ENCODE measurements at places on chromosomes 1 and 21.

DNA sequence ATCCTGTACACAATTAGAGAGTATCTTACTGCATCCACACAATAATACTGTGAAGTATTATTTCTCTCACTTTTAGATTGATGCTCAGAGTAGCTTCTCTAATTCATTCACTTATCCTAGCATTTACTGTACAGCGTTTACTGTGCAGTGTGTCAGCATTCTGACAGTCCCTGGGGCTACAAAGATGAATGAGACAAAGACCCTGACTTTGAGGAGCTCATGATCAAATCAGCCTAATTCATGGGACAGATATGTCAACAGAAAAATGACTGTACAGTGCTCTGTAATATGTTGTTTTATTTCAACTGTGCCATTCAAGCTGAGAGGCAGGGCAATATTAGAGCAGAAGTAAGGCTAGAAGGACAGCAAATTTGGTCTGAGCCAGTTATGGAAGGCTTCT, 152.5 kb downstream of the ZNF648 start:
- no peak for DNase-seq

- DNase-seq: peak; percentile 79
Measured at GRCh38 chr1:30286988-30287839, 436.2 kb downstream of the MATN1 start.

DNA sequence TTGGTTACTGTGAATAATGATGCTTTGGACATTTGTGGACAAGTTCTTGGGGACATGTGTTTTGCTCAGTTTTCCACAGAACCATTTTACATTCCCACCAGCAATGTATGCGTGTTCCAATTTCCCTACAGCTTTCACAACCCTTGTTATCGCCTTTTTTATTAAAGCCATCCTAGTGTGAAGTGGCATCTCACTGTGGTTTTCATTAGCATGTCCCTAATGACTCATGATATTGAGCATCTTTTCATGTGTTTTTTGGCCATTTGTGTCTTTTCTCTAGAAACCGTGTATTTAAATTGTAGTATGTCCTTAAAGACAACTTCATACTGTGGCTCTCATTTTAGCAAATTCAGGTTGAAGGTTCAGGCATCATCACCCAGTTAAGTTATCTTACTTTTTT, 132.1 kb downstream of the TGFBR3 start:
- DNase-seq: no peak

DNA sequence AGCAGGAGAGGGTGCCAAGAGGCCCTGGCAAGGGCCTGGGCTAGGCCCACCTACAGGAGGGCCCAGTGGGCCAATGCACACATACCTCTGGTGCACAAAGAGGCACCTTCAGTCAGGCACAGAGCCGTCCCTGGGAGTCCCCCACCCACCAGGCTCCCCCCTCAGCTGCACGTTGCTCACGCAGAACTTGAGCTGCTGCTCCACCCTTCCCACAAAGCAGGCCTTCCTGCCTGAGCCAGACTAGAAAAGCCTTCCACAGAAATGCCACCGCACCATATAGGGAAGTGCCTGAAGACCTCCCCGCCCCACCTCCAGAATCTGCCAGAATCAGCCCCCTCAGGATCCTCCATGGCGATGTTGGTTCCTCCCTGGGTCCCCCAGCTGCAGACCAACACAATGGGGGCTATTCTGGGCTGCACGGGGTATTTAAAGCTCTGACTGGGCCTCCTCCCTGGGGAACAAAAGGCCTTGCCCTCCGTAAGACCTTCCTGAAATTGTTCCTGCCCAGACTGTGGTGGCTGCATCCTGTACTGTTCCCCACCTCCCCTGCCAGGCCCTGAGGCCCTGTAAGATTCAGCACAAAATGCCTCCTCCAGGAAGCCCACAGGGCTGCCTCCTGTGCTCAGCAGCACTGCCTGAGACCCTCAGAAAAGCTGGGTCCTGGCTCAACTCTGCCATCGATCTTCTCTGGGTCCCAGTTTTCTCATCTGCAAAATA, 27.2 kb downstream of the HSPG2 start:
- no peak for DNase-seq

DNA sequence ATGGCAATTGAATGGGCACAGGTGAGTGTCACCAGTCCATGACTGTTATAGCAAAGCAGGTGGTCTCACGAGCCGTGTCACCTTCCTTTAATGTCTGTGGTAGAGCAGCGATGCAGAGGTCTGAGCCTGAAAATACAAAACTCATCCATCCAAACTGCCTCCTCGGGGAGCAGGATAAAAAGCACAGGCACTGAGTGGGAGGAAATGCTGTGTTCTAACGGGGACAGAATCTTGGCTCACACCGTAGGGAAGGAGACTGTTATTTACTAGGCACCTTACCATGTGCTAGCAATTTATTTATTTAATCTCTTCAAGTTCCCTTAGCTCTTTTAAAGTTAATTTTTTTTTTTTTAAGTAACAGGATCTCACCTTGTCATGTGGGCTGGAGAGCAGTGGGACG, 1.2 kb downstream of the ASCL5 start:
- no peak for DNase-seq

GRCh38 chr1:175833502-175833901, 90.1 kb upstream of the TNR start:
- no peak for DNase-seq

- no peak for DNase-seq
Measured at GRCh38 chr1:56389813-56390212, 189.6 kb downstream of the PLPP3 start.

GRCh38 chr1:26922901-26923300, 1.4 kb downstream of the NUDC start:
- no peak for DNase-seq

DNA sequence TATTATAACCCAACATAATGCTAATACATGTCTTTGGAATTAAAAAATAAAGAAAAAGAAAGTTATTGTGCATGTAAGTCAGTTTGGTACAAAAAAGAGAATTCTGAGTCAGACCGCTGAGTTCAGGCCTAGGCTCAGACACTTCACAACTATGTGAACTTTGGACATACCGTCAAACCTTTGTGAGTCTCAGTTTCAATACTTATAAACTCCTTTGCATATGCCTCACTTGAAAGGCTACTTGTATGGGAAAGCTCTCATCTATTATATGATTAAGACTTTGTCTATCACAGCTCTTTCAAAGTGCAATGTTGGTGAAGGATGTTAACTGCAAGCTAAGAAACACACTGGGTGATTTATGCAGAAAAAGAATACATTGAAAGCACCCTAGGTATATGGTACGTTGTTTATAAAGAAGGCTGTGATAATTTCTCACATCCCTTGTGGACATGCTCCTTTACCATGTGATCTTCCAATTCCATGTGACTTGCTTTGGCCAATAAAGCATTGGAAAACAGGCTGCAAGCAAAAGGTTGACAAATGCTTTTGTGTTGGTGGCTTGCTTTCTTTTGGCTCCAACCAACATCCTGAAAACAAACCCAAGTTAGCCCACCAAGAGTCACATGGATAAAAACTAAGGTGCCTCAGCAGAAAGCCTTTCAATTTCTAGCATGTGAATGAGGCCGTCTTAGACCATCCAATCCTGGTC, 49.6 kb downstream of the INTS7 start:
- DNase-seq: no peak

- no peak for DNase-seq
Measured at GRCh38 chr1:88188038-88188437, 496.0 kb upstream of the PKN2 start.

DNA sequence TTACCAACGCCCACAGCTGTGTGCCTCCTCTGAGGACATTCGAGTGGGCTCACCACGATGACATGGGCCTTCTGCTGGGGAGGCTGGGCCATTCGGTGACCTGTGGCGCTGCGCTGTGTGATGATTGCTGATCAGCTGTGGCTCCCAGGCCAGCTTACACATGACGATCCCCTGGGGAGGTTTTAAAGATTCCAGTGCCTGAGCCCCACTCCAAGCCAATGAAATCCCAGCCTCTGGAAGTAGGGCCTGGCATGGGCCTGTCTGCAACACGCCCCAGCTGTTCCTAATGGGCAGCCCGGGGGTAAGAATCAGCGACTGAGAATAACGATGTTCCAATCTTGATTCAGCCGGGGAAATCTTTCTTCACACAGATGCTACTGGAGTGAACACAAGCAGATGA, 153.7 kb downstream of the KCNJ6 start:
- no peak for DNase-seq

GRCh38 chr1:18093193-18093592, 14.4 kb upstream of the IGSF21 start:
- no peak for DNase-seq

- no peak for DNase-seq
Measured at GRCh38 chr1:55898181-55898580, 681.2 kb downstream of the PLPP3 start.

- no peak for DNase-seq
Measured at GRCh38 chr1:175600721-175601440, 142.5 kb downstream of the TNR start.

DNA sequence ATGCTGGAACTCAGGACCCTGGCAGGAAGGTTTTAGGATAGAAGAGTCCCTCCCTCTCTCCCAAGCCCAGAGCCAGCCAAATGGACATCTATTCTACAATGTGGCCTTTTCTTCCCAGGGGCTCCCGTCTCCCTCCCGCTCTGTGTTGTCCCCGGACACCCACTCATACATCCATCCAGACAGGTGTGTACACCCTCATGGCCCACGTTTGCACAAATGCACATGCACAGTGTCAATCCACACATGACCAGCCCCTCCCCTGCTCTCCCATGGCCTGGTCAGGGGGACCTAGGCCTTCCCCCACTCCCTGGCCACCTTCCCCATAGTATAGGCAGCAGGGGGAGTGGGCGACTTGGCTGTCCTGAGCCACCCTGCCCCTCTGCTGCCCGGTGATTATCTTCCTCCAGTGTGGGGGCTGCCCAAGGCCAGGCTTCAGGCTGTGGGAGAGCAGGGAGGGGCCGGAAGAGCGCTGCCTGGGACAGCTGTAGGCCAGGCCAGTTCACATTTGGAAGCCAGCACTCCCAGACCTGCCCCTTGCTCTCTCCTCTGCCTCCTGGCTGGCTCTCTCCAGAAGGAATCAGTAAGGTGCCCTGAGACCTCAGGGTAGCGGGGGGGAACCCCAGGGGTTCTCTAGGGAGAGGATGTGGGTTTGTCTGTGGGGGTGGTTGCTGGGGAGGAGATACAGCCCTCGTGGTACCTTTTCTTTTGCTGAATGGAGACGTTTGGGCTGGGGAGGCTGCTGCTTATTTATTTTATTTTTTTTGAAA, 4.1 kb upstream of the PTPN7 start:
- no peak for DNase-seq

- no peak for DNase-seq
Measured at GRCh38 chr1:232628335-232629249, 1.3 kb downstream of the SIPA1L2 start.

- DNase-seq: no peak
Measured at GRCh38 chr1:231159963-231160761, 1.7 kb upstream of the TRIM67 start.

- DNase-seq: no peak
Measured at GRCh38 chr21:25733859-25734653, 648 bp downstream of the ATP5PF start.

GRCh38 chr1:248901578-248901977, 4.5 kb upstream of the PGBD2 start:
- DNase-seq: no peak

- no peak for DNase-seq
Measured at GRCh38 chr1:218314316-218314715, 29.2 kb downstream of the RRP15 start.

GRCh38 chr1:42934541-42935312, 23.9 kb downstream of the SLC2A1 start:
- no peak for DNase-seq

Measured in spinal cord (tissue), 10 donors.